Naive B cell (primary cell): ENCODE measurements at places on chromosomes 12 and 14. TPM values are rescaled to one million over a fixed set of nuclear protein-coding genes. Genes with fewer than 3 reads are reported as not detected.

DNA sequence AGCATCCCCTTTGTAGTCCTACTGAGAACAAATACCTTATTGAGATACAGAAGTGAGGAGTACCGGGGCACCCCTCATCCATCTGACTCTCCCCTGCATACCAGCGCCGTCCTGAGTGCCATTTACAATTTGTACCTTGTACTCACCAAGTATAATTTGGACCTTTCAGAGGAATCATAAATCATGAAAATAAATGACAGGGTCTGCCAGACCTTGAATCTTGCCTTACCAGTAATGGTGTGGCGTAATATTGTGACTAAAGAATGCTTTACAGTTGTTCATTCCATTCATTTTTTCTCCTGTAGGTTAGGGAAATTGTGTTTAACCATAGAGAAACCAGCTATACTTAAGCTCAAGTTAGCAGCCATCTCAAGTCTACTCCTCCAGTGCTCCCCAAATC lies 243.7 kb upstream of the RGS6 start:
- no peak overlapping the region for H3K27ac ChIP-seq
- H3K27me3 ChIP-seq: no peaks in the 10 kb centered on the region
- no peaks in the 10 kb centered on the region for H3K4me1 ChIP-seq
- H3K4me3 ChIP-seq: no peak overlapping the region
- H3K36me3 ChIP-seq: peaks cover 31% of the 10 kb centered on the region

GRCh38 chr12:46439793-46440511 lies 67.4 kb upstream of the SLC38A2 start:
- H3K4me3 ChIP-seq: no peak overlapping the region
- no peak overlapping the region for H3K27ac ChIP-seq
- H3K4me1 ChIP-seq: peaks cover 7% of the 10 kb centered on the region
- no peaks in the 10 kb centered on the region for H3K36me3 ChIP-seq
- no peaks in the 10 kb centered on the region for H3K27me3 ChIP-seq

DNA sequence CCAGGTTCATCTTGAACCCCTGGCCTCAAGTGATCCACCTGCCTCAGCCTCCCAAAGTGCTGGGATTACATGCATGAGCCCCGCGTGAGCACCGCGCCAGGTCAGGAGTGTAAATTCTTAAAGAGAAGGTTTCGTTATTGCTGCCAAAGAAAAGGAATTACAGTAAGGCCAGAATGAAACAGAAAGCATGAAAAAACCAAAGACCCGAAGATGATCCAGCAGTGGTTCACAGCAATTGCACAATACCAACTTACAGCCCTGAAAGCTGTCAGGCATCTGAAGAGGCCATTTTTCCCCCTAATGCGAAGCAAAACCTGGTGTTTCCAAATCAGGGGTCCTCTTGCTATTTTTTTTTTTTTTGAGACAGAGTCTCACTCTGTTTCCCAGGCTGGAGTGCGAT lies 10.3 kb downstream of the RBM23 start:
- H3K4me1 ChIP-seq: peaks cover 22% of the 10 kb centered on the region
- no peaks in the 10 kb centered on the region for H3K27me3 ChIP-seq
- peaks cover 30% of the 10 kb centered on the region for H3K36me3 ChIP-seq
- no peak for DNase-seq
- no peak overlapping the region for H3K27ac ChIP-seq

GRCh38 chr12:128612150-128612850 lies 211.5 kb downstream of the SLC15A4 start:
- H3K36me3 ChIP-seq: no peaks in the 10 kb centered on the region
- H3K27me3 ChIP-seq: no peaks in the 10 kb centered on the region

DNA sequence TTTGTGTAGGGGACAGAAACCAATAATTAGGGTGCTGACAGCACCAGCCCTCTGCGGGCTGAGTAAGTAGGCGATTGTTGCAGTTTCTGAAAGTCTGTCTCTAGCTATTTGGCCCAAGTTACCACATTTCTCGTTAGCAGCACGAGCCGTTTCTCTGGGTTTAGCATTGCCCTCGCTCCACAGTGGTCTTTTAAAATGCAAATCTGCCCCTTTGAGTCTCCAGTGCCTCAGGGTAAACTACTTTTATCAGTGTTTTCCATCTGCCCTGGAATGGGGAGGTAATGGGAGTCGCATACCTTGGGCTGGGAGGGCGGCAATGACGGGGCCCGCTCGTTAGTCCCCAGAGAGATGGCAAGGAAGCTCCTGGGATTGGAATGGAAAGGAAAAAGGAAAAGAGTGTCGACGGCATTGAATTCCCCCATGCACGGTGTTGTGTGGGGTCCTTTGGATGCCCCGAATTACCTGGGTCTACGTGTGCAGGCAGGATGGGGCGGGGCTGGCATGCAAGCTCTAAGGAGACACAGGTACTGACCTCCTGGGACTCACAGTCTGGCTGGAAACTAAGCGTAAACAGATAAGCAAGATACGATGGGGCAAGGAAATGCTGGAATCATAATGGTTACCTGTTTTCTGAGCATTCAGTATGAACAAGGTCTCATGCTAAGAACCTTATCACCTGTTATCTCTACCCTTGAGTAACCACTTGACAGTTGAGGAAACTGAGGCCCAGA lies 131.8 kb upstream of the MAP1LC3B2 start:
- no peak overlapping the region for H3K4me3 ChIP-seq
- H3K27ac ChIP-seq: no peak overlapping the region
- H3K4me1 ChIP-seq: no peaks in the 10 kb centered on the region

GRCh38 chr12:94271351-94271750 lies 123.0 kb downstream of the PLXNC1 start:
- H3K36me3 ChIP-seq: peaks cover 18% of the 10 kb centered on the region
- DNase-seq: no peak
- H3K4me3 ChIP-seq: no peak overlapping the region

- no peak overlapping the region for H3K4me3 ChIP-seq
- H3K36me3 ChIP-seq: no peaks in the 10 kb centered on the region
- no peaks in the 10 kb centered on the region for H3K27me3 ChIP-seq
- H3K4me1 ChIP-seq: peaks cover 56% of the 10 kb centered on the region
- DNase-seq: no peak
- H3K27ac ChIP-seq: no peak overlapping the region
Measured at GRCh38 chr14:93329965-93330608, 2.7 kb downstream of the BTBD7 start.

- H3K27ac ChIP-seq: no peak overlapping the region
- no peaks in the 10 kb centered on the region for H3K4me1 ChIP-seq
- no peak for DNase-seq
- no peaks in the 10 kb centered on the region for H3K36me3 ChIP-seq
- no peak overlapping the region for H3K4me3 ChIP-seq
Measured at GRCh38 chr12:3453990-3454680, 36.9 kb upstream of the PRMT8 start.

The JPH4 gene
- 1.3 TPM for polyA plus RNA-seq

The TMEM30B gene
- not detected for polyA plus RNA-seq

The FOXN4 gene
- polyA plus RNA-seq: not detected

The ACTN1 gene
- polyA plus RNA-seq: not detected

The DDX24 gene
- 155 TPM for polyA plus RNA-seq

The PLBD1 gene
- 0.67 TPM for polyA plus RNA-seq
